ENCODE measurements at places on chromosomes 11 and 22. TPM values are rescaled to one million over a fixed set of nuclear protein-coding genes. Genes with fewer than 3 reads are reported as not detected.

GRCh38 chr22:23385678-23386631 is 194.1 kb downstream of the IGLL1 start:
- DNase-seq = peak; percentile 75

Gene PPFIA1
- 54.4 TPM for total RNA-seq

GRCh38 chr11:121489823-121490222 is 37.1 kb upstream of the SORL1-AS1 start:
- DNase-seq = no peak

GRCh38 chr22:44729391-44730021 is 22.9 kb upstream of the ARHGAP8 start:
- DNase-seq = no peak

- DNase-seq = no peak
These were observed 89.6 kb downstream of the C11orf87 start for GRCh38 chr11:109511598-109511997.

DNA sequence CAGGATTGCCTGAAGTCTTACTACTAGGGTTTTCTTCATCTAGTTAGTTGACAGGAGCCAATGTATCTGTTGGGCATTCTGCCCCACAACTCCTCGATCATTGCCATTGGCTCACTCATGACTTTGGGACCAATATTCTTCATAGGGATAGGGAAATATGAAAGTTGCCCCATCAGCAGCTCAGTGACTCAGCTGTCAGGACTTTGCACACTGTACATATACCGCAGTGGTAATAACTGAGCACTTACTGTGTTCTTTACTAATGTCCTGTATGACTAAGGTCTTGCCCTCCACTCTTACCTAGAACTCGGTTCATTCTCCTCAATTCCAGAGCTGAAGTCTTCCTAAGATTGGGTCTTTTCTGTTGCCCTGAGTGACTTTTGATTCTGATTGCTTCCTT is 46.8 kb upstream of the PGR start:
- DNase-seq = no peak

DNA sequence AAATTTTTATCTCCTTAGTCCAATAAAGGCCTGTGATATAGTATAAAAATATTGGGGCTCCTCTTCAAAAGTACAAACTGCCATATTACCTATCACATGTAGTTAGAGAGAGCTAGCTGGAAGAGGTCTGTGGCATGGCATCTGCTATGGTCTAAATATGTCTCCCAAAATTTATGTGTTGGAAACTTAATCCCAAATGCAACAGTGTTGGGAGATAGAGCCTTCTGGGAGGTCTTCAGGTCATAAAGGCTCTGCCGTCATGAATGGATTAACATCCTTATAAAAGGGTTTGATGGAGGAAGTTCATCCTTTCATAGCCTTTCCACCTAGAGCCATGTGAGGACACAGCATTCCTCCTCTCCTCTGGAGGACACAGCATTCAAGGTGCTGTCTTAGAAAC is 105.4 kb downstream of the RELT start:
- DNase-seq = no peak

GRCh38 chr11:8926236-8926635 is 6.5 kb downstream of the C11orf16 start:
- DNase-seq = no peak

- DNase-seq = no peak
These were observed 1.4 kb downstream of the PLXNB2 start for GRCh38 chr22:50305923-50306566.

Gene RASSF10
- total RNA-seq = not detected

Gene OR5B12
- not detected for total RNA-seq

DNA sequence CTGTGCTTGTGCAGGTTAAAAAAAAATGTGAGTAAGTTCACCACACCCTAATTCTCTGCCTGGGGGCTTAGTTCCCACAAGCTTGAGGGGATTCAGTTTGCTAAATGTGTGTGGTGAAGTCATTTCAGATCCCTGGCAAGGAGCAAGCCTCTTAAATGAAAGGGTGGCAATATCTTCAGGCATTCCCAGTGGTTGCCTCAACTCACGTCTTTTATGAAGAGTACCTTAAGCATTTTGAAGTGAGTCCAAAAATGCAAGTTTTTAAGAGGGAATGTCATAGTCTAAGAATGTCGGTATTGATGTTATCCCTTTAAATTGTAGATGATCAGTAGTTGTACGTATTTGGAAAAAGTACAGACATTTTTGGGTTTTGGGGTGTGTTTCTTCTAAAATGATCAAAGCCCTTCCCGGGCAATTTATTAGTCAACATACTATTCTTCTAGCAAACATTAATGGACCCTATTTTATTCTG is 4.9 kb downstream of the TCP11L1 start:
- DNase-seq = no peak

- DNase-seq = no peak
These were observed 3.3 kb downstream of the FGF19 start for GRCh38 chr11:69700278-69701140.

GRCh38 chr11:44097821-44098220 is 2.3 kb downstream of the EXT2 start:
- DNase-seq = no peak

Gene FAM227A
- 0.57 TPM for total RNA-seq

Gene RELA
- total RNA-seq = 82.5 TPM

DNA sequence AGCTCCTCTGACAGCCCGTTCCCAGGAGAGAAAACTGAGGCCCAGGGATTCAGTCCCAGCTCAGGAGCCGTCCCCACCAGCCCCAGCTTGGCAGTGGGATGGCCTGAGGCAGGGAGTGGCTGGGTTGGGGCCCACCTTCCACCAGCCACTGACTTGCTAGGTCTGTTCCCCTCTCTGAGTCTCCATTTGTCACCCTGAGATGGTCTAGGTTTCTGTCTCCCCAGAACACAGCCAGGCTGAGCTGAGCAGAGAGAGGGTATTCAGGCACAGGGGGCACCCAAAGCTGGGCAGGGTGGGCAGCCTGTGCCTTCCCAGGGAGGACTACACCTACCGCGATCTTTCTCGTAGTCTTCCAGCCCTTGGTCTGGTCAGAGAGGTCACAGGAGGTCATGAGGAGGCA is 95.7 kb downstream of the PDE2A start:
- DNase-seq = no peak

DNA sequence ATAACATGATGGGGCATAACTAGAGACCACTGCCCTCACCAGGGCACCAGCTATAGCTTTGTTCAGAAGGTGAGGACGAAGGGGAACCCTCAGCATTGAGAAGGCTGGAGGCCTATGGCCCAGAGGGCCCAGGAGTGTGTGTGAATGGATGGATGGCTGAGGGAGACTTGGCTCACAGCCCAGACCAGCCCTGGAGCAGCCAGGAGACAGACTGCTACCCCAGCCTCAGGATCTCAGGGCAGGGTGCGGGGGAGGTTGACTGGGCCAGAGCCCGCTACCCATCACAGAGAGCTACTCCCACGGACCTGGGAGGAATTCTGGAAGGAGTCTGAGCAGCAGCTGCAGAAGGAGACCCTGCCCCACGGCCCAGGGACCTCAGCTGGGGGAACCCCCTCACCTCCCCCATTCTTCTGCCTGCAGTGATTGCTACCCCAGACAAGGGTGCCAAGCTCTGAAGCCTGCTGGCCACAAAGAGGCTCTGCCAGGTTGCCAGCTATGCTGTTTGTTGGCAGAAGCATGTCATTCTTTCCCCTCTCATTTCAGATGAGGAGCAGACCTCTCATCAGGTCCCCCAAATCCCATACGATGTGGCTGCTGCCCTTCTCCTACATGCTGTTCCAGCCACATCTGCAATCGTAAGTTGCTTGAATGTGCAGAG is 5.4 kb upstream of the CSDC2 start:
- DNase-seq = no peak

- no peak for DNase-seq
These were observed 1272.6 kb downstream of the BRD1 start for GRCh38 chr22:48554893-48555572.

DNA sequence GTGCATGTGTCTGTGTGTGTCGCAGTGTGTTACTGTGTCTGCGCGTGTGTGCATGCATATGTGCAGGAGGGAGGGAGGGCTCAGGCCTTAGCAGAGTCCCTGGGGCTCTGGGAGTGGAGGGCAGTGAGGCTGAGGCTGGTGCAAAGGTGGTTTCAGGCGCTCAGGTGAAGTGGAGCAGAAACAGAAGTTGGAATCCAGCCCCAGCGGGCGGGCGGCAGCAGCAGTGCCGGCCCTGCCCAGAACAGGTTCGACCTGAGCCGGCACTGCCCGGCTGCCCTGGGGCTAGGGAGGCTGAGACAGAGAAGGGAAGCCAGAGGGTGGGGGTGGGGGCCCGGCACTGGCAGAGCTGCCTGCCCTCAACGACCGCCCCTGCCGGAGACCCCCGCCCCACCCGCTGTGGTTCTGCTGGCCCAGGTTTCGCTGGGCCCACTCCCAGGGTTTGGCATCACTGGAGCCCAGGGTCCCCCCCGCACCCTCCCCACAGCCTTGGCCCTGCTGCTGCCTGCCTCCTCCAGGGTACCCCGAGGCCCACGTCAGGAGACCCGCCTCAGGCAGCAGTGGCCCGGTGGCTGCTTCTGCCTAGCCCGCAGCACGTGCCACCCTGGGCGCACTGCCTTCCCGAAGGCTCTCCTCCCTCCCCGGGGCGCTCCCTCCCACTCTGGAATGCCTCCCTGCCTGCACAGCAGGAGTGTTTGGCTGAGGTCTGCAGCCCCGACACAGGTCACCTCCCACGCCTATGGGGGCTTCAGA is 13.3 kb downstream of the ASCL2 start:
- no peak for DNase-seq

DNA sequence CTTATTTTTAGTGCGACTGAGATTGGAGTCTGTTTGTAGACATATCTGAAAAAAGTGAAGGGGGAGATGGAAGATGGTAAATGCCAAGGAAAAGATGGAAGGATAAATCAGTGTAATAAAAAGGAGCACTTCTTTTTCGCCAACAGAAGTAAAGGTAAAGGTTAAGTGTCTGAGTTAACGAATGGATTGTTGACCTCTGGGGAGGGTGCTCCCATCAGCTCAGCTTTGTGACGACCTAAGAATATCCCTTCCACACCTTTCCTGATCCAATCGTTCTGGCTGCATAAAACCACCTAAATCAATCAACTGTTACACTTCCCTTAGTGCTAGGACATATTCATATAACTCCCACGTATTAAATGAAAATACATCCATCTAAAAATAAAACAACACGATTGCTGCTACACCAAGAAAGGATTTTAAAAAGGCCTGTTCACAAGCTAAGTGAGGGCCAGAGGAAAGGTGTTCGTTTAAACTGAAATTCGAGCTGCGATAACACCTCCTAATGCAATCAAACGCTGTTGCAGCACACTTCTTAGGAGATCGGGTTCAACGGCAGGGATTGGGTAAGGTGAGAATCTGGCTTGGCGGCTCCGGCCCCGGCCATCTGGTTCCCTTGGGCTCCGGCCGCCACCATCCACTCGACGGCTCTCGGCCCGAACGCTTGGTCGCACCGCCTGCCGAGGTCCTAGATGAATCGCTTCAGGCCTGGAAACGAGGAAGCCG is 658 bp downstream of the C11orf71 start:
- DNase-seq = peak; percentile 60

Gene SHISAL1
- total RNA-seq = not detected

Gene ELFN2
- total RNA-seq = 0.83 TPM

- DNase-seq = peak; percentile 29
These were observed 5.7 kb downstream of the MPZL2 start for GRCh38 chr11:118258410-118258809.

- no peak for DNase-seq
These were observed 14.8 kb downstream of the CD3E start for GRCh38 chr11:118319337-118319707.

Gene YAP1
- total RNA-seq = 0.11 TPM

DNA sequence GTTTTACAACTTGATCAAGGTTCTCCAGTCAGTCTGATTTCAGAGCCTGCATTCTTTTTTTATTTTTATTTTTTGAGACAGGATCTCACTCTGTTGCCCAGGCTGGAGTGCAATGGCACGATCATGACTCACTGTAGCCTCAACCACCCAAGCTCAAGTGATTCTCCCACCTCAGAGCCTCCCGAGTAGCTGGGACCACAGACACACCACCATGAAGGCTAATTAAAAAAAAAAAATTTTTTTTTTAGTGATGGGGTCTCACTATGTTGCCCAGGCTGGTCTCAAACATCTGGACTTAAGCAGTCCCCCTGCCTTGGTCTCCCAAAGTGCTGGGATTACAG is 117.2 kb upstream of the NAV2 start:
- DNase-seq = no peak

Gene BTBD18
- not detected for total RNA-seq

- no peak for DNase-seq
These were observed 39.6 kb downstream of the SYT9 start for GRCh38 chr11:7291100-7291829.

Gene TSGA10IP
- not detected for total RNA-seq

DNA sequence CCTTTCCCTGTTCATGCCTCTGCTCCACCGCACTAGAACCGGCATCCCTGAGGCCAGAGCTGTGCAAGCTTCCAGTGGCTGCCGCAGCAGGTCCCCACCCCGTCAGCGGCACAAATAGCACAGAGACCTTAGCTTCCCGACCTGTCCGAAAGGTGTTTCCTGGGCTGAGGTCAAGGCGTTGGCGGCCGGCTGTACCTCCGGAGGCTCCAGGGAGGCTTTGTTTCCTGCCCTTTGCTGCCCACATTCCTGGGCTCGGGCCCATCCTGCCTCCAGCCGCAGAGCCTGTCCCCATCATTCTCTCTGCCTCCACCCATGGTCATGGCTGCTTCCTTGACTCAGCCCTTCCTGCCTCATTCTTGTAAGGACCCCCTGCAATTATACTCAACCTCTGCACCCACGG is 31.2 kb downstream of the ARHGAP8 start:
- DNase-seq = no peak

GRCh38 chr11:106621484-106621883 is 396.8 kb downstream of the GUCY1A2 start:
- no peak for DNase-seq

Gene GLB1L3
- not detected for total RNA-seq

DNA sequence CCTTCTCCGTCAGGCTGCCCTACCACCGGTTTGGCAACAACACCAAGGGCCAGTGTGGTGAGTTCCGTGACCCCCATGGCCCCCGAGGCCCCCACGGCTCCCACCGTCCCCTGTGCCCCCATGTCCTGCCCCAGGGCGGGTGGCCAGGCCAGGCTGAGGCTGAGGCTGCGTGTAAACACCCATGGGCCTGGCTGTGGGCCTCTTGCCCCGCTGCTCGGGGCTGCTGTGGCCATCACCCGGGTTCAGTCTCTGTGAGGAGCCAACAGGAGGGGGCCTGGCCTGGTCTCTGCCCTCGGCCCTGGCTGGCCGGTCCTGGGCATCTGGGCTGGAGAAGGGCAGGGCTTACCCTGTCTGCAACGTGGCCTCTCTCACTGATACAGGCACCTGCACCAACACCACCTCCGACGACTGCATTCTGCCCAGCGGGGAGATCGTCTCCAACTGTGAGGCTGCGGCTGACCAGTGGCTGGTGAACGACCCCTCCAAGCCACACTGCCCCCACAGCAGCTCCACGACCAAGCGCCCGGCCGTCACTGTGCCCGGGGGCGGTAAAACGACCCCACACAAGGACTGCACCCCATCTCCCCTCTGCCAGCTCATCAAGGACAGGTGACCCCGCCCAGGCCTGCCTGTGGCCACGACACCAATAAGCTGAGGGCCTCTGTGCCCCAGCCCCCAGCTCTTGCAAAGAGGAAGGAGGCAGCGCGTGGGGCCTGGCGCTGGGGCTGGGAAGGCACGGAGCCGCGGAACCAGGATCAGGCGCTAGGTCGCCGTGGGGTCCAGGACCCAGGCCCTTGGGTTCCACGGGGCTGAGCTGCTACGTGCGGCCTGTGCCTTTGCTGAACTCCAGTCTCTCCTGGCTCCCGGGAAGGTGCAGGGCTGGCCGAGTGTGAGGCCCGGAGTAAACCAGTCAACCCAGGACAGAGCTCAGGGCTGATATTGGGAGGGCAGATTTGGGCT is 29.0 kb downstream of the MUC2 start:
- DNase-seq = no peak

Gene PRR33
- not detected for total RNA-seq

Gene CNIH2
- 3.5 TPM for total RNA-seq

Gene SLC25A45
- 24.0 TPM for total RNA-seq

Gene KDELR3
- total RNA-seq = not detected
